ENCODE measurements at places on chromosomes 13 and 19.

DNA sequence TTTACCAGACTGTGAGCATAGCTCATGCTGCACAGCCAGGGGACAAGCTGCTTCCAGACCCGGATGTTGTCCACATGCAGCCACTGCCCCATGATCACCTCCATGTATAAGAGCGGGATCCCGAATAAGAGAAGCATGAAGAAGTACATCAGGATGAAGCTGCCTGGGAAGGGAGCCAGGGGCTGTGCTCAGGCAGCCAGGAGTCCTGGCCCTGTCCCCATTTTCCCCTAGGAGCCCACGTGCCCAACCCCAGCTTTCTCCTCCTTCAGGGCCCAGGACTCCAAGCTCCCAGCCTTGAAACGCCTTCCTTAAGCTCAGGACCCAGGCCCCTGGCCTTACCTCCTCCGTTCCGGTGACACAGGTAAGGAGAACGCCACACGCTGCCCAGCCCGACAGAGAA is 69.3 kb downstream of the SLC6A16 start:
- DNase-seq, result no peak

GRCh38 chr13:106416645-106417044 is 118.8 kb downstream of the EFNB2 start:
- DNase-seq, result no peak

DNA sequence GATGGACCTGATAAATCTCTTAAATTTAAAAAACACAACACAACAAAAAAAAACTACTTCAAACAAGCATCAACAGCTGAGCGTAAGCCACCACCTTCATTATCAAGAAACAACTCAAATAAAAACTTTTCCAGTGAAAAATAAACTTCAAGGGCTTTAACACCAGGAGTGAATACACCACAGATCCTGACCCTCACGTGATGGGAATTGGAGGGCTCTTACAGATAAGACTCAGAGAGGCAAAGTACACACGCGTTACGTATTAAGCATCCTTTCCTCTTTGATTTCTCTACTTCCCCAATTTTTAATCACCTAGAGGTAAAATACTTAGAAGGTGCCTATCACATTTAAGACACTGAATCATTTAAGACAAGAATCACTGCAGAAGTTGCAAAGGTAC is 573 bp upstream of the STARD13 start:
- DNase-seq, result no peak

- no peak for DNase-seq
Observed at GRCh38 chr13:89204435-89204834, 1533.3 kb downstream of the SLITRK5 start.

DNA sequence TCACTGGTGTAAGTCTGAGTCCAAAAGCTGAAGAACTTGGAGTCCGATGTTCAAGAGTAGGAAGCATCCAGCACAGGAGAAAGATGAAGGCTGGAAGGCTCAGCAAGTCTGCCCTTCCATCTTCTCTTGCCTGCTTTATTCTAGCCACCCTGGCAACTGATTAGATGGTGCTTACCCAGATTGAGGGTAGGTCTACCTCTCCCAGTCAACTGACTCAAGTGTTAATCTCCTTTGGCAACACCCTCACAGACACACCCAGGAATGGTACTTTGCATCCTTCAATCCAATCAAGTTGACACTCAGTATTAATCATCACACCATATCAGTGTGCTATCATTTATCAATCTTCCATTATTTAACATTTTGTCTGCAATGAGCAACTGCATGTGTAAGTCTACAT is 223.5 kb downstream of the GPC5 start:
- no peak for DNase-seq

- DNase-seq, result no peak
Observed at GRCh38 chr19:35715981-35716800, 1.6 kb upstream of the KMT2B start.

- no peak for DNase-seq
Observed at GRCh38 chr13:51825165-51825592, 19.8 kb downstream of the TMEM272 start.

DNA sequence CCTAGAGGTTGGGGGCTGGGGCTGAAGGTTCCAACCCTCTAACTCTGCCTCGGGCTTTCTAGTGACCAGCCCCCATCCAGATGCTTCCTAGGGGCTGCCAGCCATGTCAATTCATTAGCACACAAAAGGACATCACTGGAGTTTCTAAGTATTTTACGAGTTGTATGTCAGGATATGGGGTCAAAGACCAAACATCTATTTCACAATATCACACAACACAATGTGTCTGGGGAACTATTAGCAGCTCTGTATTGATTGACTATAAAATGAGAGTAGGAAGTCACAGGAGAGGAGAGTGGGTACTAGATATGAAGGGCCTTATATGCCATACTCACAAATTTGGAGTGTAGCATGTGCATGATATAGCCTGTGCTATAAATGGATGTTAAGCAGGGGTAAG is 42.1 kb downstream of the LPAR6 start:
- DNase-seq, result no peak

DNA sequence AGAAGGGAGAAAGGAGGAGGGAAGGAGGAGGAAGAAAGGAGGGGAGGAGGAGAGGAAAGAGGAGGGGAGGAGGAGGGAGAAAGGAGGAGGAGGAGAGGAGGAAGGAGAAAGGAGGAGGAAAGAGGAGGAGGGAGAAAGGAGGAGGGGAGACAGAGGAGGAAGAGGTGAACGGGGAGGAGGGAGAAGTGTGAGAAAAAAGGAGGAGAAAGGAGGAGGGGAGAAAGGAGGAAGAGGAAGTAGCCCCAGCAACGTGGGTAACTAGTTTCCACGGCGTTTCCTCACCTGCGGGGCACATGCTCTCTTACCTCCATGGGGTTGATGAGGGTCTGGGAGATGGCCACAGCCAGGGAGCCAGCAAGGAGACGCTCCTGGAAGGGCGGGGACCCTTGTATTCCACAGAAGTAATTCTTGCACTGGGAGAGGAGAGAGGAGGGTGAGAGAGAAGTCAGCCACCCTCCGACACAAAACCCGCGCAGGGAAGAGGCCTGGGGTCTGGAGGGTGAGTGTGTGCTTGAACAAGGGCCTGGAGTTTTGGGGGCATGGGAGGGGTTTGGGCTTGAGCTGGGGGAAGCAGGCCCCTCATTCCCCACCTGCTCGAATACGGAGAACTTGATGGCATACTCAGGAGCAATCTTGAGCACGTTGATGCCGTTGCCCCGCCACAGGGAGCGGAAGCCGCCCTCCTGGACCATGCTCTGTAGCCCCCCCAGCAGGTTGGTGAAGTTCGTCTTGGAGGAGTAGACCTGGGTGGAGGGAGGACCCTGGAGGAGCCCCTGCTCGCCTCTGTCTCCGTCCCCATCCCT is 3.9 kb downstream of the SLC25A41 start:
- DNase-seq, result no peak

DNA sequence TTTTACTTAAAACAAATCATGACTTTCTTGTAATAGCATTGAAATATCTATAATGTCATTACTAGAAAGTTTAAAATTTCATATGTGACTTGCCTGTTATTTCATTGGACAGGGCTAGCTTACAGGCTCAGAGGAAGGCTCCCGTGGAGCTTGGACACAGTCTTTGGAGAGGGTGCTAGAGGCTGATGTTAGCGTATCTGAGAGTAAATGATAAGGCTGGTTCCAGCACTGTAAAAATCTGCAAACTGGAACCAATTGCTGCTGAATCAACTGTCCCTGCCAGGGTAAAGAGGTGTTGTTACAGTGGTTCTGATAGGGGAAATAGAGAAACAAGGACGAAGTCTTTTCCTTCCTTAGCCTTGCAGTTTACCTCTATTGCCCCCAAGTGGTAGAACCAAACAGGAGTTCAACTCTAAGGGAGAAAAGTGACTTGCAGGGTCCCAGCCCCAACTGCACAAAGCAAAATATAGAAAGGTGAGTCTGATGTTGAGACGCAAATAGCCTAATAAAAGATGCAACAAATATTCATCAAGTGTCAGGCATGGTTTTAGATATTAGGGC is 901.7 kb downstream of the DIAPH3 start:
- no peak for DNase-seq

DNA sequence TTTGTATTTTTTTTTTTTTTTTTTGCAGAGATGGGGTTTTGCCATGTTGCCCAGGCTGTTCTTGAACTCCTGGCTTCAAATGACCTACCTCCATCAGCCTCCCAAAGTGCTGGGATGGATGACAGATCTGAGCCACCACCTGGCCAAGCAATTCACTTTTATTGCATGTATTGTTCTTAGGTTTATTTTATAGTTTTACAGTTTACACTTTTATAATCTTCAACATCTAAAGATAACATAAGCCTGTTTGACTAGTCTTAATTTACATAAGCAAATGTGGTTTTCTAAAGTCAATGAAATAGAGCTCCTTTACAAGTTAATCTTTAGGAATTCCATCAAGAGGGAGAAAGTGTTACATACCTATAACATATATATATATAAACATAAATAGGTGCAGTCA is 9.5 kb upstream of the MPV17L2 start:
- no peak for DNase-seq

DNA sequence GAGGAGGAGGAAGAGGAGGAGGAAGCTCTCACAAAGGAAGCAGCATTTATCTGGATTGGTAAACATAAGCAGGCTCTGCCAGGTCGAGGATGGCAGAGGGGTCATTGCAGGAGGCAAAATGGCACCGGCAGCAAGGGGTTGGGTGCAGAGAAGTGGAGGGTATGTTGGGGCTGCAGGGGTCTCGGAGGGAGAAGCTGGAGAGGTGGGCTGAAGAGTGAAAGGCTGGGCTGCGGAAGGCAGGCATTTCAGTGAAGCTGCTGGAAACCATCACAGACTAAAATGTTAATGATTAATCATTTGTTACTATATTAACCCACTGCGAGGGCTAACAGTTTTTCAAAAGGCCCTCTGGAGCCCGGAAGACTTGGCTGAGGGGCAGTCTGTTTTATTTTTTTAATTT is 24.6 kb downstream of the TPT1 start:
- DNase-seq, result no peak

GRCh38 chr13:30504081-30504480 is 38.3 kb upstream of the HMGB1 start:
- DNase-seq, result no peak

- DNase-seq, result no peak
Observed at GRCh38 chr19:21604951-21605476, 99.6 kb downstream of the ZNF429 start.

GRCh38 chr13:79549355-79550106 is 68.6 kb downstream of the NDFIP2 start:
- no peak for DNase-seq

DNA sequence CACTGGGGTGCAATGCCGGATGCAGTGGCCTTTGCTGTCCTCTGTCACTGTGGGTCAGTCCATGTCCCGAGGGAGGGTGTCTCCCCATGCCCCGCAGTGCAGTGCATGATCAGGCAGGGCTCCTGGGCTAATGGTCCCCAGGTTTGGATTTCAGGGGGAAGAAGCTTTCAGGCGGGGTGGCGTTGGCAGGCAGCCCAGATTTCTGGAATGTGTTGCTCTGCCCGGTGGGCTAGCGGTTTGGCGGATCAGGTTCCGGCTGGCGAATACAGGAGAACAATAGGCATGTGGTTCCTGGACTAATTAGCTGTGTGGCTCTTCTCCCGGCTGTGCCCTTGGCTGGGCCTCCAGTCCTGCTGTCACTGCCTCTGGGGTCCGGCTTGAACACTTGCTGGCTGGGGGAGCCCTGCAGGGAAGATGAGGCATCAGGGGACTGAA is 141.3 kb downstream of the FGF9 start:
- DNase-seq, result no peak

GRCh38 chr13:32107973-32108372 is 76.4 kb downstream of the FRY start:
- no peak for DNase-seq

DNA sequence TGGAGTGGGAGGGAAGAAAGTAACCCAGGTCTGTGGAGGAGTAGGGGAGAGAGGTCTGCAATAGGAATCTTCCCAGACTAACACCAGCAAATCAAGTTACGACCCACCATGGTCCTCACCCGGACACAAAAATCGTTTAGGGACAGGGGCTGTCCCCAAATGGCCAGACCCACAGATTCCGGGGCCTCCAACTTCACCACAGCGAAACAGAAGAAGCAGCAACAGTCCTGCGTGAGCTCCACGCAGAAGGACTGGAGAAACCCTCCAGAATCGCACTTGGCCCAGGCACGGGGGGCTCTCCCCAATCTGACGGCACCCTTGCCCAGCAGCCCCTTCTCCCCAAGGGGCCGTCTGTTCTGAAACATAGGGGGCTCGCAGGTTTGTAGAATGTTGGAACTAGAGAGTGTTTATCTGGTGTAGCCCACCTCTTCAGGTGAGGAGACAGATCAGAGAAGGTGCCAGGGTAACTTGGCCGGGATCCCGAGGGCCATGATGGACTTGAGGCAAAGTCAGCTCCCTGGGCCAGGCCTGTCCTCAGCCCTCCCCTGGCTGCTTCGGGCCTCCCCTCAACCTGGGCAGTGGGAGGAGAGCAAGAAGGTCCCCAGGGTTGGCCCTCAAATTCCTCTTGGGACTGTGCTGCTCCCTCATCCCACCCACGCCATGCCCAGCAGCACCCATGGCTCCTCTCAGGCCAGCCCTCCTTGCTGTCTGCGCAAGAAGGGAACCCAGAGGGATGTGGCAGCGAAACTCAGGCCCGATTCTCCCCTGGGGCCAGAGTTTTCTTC is 82.5 kb upstream of the GPR183 start:
- DNase-seq, result no peak

- DNase-seq, result no peak
Observed at GRCh38 chr13:41506312-41506711, 49.0 kb downstream of the RGCC start.

DNA sequence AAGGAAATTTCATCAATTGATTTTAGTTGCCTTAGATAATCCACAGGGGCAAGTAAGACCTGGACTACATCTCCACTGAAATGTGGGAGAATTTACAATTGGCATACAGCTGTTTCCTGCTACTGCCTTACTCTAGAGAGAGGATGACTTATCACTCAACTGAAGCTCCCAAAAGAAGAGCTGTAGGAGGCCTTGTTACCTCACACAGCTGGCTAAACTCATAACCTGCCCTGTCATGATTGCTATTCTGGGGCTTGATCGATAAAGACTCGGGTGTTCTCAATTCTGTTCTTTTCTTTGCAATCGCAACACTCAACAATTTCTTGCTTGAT is 1396.4 kb downstream of the EFNB2 start:
- DNase-seq, result no peak

- peak; percentile 5 for DNase-seq
Observed at GRCh38 chr13:114106991-114107685, 25.3 kb downstream of the RASA3 start.

DNA sequence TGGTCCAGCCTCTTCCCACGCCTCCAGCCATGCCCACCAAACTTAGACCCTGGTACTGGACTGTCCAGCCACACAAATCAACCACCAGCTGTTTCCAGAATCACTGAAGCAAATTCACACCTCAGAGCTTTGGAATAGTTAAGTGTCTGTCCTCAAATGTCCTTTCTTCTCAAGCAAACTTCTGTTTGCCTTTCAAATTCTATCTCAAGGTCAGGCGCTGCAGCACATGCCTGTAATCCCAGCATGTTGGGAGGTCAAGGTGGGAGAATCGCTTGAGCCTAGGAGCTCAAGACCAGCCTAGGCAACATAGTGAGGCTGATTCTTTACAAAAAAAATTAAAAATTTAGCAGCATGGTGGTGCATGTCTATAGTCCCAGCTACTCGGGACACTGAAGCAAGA is 19.4 kb upstream of the PRODH2 start:
- no peak for DNase-seq

GRCh38 chr13:111943229-111943795 is 123.6 kb upstream of the SOX1 start:
- no peak for DNase-seq

- DNase-seq, result no peak
Observed at GRCh38 chr13:70408865-70409264, 300.6 kb upstream of the KLHL1 start.

All from stimulated activated CD4-positive, alpha-beta T cell treated with anti-CD3 and anti-CD28 coated beads, Interleukin-2, amount 100 ng/mL, for 24 hours (primary cell).